ENCODE measurements at places on chromosomes 2 and 18.

DNA sequence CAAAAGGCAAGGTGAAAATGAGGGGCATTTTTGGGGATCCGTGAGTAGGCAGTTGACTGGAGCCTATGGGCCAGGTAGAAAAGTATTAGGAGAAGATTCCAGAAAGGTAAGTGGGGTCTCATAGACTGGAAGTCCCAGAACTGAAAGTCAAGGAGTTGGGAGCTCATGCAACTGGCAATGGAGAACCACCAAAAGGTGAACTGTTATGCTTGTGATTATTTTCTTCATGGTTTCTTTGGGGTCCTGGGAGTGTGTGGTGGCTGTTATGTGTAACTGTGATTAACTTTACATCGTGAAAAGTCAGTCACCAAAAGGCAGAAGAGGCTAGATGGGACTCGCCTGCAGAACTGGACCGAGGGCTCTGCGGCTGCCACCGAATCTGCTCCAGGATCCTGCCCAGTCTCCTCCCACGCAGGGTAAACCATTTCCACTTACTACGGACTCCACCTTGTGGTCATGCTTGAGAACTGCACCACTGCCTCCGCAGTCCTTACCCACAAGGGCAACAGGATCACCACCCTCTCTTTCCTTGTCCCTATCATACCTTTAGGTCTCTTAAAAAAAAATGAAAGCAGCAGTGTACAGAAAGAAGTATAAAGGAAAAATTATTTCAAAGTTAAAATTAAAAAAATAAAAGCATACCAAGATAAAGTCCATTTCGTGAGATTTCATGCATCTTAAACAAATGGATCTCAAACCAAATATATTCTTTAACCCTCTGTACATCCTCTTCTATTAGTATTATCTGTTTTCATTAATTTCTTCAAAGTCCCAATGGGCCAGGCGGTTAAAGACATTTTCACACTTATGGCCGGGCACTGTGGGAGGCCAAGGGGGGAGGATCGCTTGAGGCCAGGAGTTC is 15.6 kb upstream of the CEP68 start:
- peak; percentile 51 for DNase-seq

GRCh38 chr18:39959839-39960238 is 1995.2 kb upstream of the PIK3C3 start:
- no peak for DNase-seq

GRCh38 chr18:46214435-46214834 is 110.2 kb downstream of the HAUS1 start:
- no peak for DNase-seq

GRCh38 chr2:187594801-187595200 is 40.6 kb upstream of the TFPI start:
- DNase-seq = no peak

GRCh38 chr18:46322411-46322891 is 218.3 kb downstream of the HAUS1 start:
- no peak for DNase-seq

DNA sequence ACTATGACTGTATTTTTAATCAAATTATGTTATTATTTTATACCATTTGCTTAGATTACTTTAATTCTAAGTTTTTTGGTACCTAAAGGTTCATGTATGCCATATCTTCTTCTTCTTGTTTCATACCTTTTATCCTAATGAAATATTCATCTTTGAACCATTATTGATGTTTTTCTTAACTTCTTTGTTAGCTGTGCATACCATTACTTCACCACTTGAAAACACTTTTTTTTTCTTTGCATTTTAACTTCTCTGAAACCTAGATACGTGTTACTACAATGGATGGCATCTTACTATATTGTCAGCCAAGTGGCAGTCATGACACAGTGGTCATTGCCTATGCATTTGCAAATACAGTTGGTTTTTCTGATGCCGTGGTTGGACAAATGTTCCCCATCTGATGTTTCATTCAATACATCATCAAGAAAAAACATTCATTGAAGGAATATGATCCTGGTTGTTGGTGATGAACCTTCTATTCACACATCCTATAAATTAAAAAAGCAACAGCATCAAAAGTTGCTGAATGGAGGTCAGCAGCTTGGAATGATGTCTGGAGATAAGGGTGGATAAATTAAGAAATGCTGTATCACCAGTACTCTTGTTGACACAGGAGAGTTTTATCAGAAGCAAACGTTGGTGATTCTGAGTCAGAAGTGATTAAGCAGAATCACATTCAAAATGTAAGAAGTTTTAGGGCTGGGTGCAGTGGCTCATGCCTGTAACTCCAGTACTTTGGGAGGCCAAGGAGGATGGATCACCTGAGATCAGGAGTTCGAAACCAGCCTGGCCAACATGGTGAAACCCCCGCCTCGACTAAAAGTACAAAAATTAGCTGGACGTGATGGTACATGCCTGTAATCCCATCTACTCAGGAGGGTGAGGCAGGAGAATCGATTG is 7.4 kb downstream of the IL36A start:
- DNase-seq = no peak

DNA sequence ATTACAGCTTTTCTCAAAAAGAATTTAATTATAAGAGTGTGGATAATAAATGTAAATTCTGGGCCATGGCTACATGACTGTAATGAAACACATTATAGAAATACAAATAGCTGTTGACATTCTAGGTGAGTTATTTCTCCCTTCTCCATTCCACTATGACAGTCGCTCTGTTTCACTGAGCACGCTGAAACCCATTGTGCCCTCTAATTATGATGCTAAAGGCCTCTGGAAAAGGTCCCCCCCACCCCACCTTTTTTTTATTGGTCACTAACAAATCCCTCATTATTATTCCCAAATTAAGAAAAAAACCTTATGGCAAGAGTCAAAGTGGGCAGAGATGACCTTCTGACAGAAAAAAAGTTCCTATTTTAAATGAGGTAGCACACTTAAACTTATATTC is 285.0 kb upstream of the SIX3 start:
- DNase-seq = no peak

DNA sequence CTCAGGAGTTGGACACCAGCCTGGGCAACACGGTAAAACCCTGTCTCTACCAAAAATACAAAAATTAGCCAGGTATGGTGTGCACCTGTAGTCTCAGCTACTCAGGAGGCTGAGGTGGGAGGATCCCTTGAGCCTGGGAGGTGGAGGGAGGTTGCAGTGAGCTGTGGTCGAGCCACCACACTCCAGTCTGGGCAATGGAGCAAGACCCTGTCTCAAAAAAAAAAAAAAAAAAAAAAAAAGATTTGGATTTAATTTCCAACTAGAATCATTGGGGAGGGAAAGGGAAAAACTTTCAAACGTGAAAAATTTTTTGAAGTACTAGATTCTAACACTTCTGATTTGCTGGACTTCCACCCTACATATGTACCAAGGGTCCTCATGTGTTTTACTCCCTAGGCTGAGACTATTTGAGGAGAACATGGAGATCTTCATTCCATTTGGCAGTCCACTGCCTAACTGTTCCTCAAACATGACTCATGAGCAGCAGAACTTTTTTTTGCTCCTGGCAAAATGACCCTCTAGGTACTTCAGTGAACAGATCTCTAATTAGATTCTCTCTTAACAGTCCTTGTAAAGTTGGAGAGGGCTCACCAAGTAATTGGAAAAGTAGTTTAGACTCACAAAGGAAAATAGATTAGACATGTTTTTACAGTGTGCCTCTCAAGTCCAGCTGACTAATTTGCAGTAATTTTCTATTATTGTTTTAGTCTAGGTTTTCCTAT is 267.6 kb downstream of the METTL4 start:
- no peak for DNase-seq

DNA sequence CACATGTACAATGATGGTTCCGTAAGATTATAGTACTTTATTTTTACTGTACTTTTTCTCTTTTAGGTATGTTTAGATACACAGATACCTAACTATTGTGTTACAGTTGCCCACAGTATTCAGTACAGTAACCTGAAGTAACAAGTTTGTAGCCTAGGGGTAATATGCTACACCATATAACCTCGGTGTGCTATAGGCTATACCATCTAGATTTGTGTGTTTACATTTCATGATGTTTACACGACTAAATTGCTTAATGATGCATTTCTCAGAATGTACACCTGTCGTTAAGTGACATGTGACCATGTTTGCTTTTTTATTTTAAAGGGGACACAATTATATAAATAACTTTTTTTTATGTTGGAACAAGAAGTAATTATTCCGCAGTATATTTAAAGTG is 34.5 kb downstream of the PIK3C3 start:
- no peak for DNase-seq

Measured in stimulated activated CD8-positive, alpha-beta memory T cell treated with anti-CD3 and anti-CD28 coated beads, Interleukin-7, amount 100 ng/mL, for 1 hour (primary cell).